Activated B cell treated with CpG ODN at 0.5 μM for 24 hours (primary cell): ENCODE measurements at places on chromosomes 5 and 9. TPM values are rescaled to one million over a fixed set of nuclear protein-coding genes. Genes with fewer than 3 reads are reported as not detected.

DNA sequence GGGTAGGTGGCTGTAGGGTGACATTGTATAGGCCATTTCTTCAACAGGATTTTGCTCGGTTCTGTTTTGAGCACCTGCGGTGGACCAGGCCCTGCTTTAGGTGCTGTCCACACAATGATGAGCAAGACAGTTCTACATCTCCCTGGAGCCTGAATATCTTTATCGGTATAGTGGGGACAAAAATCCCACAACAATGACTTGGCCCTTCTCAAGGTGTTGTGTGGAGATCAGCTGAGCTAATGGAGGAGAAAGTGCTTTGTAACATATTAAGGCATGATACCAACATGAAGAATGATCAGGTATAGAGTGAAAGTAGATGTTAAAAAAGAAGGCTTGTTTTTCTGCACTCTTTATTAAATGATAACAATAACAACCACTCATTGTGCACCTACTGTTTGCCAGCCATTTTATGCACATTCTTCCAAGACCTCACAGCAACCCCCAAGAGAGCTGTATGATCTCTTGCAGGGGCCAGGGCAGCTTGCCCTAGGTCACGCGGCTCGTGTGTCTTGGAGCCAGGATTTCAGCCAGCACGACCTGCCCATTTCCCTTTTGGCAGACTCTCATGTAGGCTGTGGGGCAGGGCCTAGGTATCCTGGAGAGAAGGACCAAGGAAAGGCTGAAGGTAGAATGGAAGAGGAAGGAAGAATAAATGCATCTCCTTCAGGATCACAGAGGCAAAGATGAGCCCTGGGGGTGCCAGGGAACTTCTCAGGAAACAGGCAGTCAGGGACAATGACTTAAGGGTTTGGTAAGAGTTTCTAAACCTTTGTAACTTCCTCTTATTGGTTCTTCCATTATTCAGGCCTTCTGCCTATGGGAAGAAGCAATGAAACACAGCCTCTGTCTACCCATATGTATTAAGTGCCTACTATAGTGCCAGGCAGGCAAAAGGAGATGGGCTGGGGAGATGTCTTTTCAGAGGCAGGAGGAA is 50.0 kb upstream of the PPARGC1B start:
- DNase-seq = no peak

The AIF1L gene
- not detected in 2 replicates for total RNA-seq

The RANBP3L gene
- total RNA-seq = 0.13 TPM in 1 of 2 replicates, not detected in the other

- no peak for DNase-seq
Observed at GRCh38 chr5:107391787-107392186, 278.9 kb downstream of the EFNA5 start.

The IL4 gene
- not detected in 2 replicates for total RNA-seq

The ZNF366 gene
- total RNA-seq = not detected in 2 replicates

DNA sequence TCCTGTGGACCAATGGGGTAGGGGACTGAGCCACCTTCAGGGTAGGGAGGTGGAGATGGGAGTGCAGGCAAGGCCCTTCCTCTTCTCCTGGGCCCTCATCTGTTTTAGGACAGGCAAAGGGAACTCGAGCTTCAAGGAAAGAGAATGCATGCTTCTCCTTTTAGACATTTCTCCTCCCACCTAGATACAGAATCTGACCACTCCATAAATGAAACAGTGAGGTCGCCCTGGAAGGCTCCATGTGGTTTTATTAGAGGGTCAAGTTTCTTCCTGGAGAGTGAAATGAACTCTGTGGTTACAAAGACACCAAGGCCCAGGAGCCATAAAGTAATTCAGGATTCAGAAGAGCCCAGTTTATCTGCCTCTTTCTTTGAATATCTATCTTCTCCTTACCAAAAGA is 14.9 kb downstream of the LHFPL2 start:
- DNase-seq = no peak

The PCDHGB6 gene
- 1.2 and 1.6 TPM in 2 replicates for total RNA-seq

GRCh38 chr9:110143950-110144545 is 63.9 kb downstream of the C9orf152 start:
- no peak for DNase-seq
